ENCODE measurements at places on chromosomes 5 and 9.

GRCh38 chr5:77987331-77987730 lies 211.2 kb upstream of the TBCA start:
- DNase-seq: no peak

DNA sequence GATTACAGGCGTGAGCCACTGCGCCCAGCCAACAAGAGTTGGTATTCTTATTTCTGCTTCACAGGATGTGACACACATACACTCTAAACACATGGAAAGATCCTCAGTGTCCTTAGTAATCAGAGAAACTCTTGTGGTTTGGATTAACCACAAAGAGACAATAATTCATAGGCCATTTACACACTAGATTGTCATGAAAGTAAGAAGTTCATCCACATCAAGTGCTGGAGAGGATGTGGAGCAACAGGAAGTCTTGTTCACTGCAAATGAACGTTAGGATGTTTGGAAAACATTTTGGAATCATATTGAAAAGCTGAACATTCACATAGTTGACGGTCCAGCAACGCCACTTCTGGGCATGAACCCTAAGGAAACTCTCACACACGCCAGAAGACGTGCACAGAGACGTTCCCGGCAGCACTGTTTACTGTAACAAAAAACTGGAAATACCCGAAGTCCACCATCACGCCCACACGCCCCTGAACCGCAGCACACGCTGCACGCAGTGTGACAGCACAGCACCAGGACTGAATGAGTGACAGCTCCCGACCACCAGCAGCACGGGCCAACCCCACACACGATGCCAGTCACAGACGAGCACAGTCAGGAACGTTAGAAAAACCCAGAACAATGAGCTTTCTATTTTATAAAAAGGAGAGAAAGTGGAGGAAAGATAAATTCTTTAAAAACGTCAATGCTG lies 87.6 kb downstream of the COL23A1 start:
- no peak for DNase-seq

DNA sequence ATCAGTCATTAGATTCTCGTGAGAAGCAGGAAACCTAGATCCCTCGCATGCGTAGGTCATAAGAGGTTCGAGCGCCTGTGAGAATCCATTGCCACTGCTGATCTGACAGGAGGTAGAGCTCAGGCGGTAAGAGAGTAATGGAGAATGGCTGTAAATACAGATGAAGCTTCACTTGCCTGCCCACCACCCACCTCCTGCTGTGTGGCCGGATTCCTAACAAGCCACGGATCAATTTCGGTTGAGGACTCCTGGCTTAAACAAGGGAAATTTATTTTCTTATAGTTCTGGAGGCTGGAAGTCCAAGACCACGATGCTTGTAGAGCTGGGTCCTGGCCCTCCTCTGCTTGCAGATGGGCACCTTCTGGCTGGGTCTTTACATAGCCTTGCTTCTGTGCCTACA lies 200.4 kb downstream of the PCSK5 start:
- DNase-seq: no peak

- no peak for DNase-seq
Observed at GRCh38 chr5:6749026-6749716, 35.9 kb downstream of the TENT4A start.
